ENCODE measurements at places on chromosomes 5 and 9. TPM values are rescaled to one million over a fixed set of nuclear protein-coding genes. Genes with fewer than 3 reads are reported as not detected.

DNA sequence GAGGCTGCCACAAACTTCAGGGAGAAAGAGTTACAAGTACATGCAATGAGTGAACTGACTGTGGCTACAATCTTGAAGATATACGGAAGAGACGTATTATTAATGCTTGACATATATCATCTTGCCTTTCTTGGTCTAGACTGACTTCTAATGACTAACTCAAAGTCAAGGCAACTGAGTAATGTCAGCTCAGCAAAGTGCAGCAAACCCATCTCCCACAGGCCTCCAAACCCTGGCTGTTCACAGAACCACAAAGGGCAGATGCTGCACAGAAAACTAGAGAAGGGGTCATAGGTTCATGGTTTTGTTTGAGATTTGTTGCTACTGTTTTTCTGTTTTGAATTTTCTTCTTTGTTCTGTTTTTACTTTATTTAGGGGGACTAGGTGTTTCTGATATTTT lies 21.0 kb downstream of the IL7R start:
- no peak for DNase-seq

DNA sequence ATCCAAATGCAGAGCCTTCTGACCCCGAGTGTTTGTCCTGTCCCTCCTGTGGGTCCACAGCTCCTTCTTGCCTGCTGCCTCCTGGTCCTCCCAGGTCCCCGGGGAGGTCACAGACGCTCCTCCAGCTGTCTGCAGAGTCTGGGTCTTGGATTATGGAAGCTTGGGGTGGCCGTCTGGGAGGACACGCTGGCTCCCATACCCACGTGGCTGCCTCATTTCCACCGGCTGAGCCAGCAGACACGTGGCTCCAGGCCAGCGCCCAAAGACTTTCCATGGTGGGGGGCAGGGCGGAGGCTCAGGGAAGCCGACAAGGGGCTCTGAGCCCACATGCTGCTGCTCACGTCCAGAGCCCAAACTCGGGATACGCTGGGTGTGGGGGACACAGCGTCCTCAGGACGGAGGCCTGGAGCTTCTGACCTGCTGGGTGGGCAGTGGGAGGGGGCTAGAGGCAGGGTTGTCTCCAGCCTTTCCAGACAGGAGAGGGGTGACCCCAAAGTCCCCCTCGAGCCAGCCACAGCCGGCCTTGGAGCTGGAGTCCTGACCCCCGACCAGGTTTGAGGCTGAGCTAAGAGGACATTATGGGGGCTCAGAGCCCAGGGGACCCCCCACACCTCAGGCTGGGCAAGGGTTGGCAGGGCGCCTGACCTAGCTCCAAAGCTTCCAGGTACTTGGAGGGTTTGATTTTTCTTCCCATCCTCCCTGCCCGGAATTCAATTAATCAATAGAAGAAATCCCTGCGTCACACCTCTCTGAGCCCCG lies 24.2 kb upstream of the RNU6ATAC start:
- peak; percentile 85 for DNase-seq

DNA sequence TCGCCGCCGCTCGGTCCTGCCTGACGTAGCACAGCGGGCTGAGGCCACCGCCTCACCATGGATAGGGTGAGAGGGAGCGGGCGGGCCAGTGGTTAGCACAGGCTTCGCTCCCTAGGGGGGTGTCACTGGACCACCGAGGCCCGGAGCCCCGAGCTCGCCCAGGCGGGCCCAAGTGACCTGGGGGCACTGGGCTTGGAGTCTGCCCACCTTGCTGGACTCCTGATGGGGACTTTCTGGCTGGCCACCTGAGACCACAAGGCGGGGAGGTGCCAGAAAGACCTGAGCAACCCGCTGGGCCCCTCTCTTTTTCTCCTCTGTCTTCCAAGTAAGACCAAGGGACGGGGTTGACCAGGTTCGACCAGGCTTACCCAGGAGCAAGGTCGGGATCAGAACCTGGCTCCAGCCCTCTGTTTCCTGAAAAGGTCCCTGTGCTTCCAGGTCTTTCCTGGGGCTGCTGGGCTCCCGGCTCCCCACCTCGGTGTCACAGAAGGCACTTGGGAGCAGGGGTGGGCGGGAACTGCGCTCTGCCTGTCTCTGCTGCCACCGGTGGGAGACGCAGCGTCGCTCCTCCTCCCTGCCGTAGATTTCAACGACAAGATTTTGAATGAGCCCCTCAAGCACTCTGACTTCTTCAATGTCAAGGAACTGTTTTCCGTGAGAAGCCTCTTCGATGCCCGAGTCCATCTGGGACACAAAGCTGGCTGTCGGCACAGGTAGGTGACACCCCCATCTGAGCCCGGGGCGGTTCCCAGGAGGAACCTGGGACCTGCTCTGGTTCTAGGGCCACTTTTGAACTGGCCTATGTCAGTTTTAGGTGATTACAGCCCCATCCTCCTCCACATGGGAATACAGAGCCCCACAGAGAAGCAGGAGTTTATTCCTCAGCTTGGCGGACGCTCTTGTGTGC lies 1.0 kb downstream of the MRPS2 start:
- no peak for DNase-seq

DNA sequence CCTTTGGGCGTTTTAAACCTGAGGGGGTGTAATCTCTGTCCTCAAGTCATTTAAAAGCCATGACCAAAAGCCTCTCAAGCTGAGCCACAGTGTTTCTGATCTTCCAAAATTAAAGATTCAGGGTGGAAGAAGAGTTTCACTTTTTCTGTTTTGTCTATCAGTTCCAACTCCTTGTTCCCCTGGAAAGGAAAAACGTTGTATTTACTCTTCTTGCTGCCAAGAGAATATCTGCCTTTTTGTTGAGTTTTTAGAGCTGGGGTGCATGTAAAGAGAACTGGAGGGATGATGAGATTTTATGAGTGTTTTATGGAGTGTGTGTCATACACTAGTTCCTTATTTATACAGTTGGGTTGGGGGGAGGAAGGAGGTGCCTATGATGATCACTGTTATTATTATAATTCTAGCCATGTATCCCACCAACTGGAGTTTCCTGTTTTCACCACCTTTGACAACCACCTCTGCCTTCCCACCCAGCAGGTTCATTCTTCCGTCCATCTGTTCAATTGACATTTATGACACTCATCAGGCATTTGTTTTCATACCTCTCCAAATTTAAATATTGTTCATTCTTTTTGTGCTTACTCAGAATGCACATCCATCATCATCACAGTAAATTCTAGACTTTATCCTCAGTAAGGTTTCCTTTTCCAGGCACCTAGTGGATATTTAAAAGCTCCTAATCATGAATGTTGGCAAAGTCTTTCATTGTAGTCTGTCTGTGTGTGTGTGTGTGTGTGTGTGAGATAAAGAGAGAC lies 97.9 kb upstream of the MPDZ start:
- no peak for DNase-seq

- no peak for DNase-seq
These were observed 98.9 kb downstream of the PIK3R1 start for GRCh38 chr5:68314465-68314864.

DNA sequence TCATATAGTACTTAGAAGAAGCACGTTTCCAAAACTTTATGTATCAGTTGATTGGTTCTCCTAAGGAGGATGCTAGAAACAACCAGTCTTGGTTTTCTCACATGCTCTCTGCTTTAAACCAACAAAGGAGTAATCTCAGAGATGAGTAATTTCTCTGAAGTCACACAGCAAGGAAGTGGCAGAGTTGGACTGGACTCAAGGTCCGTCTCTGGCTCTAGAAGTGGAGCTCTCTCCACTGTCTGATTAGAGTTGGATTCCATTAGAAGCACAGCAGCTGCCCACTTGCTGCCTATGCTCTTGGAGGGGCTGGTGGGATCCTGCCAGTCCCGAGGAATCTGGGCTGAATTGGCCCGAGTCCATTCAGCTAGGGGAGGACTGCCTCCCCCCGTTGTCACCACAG lies 21.0 kb downstream of the RALGPS1 start:
- no peak for DNase-seq

GRCh38 chr9:14170392-14170931 lies 143.5 kb downstream of the NFIB start:
- DNase-seq: no peak

DNA sequence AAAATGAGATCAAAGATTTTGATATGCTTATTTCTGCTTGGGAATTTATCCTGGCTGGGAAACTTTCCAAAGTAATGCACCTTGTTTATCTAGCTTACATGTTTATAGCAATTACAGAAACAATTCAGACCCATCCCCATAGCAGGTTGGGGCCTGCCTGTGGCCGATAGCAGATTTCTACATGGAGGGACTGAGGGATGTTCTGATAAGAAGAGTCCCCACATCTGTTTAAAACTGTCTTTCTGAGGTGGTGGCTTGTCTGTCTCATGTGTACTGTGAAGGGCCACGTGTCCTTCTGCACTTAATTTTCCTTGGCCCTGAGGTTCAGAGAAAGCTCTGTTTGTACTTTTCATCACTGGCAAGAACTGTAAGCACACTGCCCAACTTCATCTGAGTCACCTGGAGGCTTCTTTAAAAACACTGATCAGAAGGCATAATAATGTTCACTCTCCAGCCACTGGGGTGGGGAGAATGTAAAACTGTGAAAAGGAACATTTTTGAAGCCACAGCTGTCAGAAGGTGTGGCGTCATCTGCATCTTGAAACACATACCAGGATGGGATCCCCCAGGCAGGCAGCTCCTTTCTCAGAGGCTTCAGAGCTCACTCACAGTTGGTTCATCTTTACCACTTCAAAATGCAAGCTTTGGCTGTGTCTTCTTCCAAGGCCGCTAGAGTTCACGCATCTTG lies 80.3 kb downstream of the MAP1B start:
- no peak for DNase-seq

GRCh38 chr5:179803651-179804554 lies 2.8 kb downstream of the MGAT4B start:
- no peak for DNase-seq

GRCh38 chr5:71816307-71816706 lies 97.2 kb downstream of the CARTPT start:
- DNase-seq: no peak

DNA sequence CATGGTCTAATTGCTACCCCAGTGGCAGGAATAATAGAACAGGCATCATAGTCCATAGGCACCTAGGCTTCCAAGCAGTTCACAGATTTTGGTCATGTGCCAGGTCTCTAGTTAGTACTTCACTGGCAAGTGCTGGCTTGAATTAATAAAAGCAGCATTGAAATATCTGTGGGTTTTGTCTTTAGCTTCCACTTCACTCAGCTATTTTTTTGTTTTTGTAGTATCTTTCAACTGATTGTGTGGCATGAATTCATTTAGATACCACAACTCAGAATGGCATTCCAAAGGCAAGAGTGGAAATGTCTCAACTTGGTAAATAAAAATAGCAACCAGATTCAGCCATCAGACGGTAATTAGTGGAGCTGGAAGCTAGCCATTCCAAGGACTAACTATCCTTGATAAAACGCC lies 27.9 kb upstream of the ITGA2 start:
- DNase-seq: no peak

DNA sequence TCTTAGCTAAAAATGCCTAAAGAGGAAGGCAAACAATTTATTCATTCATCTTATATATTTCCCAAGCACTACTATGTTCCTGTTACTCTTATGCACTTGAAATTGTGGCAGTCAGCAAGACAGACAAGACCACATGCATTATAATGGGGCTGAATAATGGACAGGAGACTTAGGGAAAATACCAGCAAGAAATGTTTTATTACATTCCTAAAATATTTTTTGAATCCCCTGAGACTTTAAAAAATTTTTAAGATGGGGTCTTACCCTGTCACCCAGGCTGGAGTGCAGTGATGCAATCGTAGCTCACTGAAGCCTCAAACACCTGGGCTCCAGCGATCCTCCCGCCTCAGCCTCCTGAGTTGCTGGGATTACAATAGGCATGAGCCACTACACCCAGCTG lies 13.2 kb downstream of the ZCCHC9 start:
- DNase-seq: no peak

GRCh38 chr9:27628311-27628710 lies 55.0 kb upstream of the C9orf72 start:
- no peak for DNase-seq

GRCh38 chr5:8813180-8813579 lies 732.7 kb downstream of the SEMA5A start:
- DNase-seq: no peak

DNA sequence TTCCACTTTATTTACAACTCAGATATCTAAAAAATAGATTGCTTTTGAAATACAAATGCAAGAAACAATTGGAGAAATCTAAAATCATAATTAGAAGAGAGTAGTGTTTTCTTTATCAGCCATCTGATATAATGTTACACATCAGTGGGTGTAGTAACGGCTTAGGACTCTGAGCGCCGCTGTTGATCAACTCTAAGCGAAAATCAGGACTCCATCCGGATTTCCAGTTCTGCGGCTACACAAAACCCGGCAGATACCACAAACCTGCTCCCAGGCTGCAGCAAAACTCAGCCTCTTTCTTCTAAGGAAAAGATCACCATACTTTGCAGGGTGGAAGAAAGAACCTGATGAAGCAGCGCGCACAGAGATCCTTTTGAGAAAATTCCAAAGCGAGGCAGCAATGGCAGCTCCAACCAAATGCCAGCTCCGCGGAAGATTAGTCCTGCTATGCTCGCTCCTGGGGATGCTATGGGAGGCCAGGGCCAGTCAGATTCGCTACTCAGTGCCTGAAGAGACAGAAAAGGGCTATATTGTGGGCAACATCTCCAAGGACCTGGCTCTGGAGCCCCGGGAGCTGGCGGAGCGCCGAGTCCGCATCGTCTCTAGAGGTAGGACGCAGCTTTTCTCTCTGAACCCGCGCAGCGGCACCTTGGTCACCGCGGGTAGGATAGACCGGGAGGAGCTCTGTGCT lies at the start of gene PCDHGA9:
TSS of gene PCDHGA9 (plus strand) at position 226 of the 691 bp plus-strand sequence. CDS start at position 401, 175 bp downstream.
- no peak for DNase-seq

GRCh38 chr9:79222483-79222882 lies 349.3 kb upstream of the TLE4 start:
- DNase-seq: no peak

GRCh38 chr9:22008717-22009505 lies at the start of gene CDKN2B:
CDKN2B (minus strand) TSS chr9:22009305; CDS start chr9:22008953, 352 bp downstream.
- DNase-seq: peak; percentile 98

GRCh38 chr9:118395415-118395814 lies 691.2 kb downstream of the TLR4 start:
- DNase-seq: no peak

GRCh38 chr5:149901511-149901910 lies 43.1 kb downstream of the PDE6A start:
- no peak for DNase-seq

DNA sequence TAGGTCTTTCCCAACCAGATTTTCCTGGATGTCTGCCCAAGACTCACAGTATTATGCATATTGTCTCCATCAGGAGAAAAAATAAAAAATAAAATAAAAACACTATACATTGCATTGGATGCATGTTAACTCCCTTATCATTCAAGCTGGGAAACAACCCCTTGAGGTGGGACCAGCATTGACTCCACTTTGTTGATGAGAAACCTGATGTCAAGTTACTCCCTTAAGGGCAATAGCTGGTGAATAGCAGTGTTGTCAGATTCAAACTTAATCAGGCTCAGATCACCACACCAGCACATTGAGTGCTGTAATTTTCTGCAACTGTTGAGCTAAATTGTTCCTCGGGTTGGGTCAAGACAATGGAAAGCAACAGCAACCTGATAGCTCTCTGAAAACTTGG lies 264.0 kb upstream of the TRIM32 start:
- no peak for DNase-seq

- no peak for DNase-seq
These were observed 6.2 kb downstream of the PRDM12 start for GRCh38 chr9:130670644-130671043.

GRCh38 chr5:81326554-81326953 lies 25.2 kb downstream of the ZCCHC9 start:
- DNase-seq: no peak

SLC34A3 gene
- not detected for total RNA-seq

PTGER4 gene
- total RNA-seq: 0.96 TPM

SPATA31C1 gene
- not detected for total RNA-seq

HTR1A gene
- not detected for total RNA-seq

ADRA1B gene
- total RNA-seq: 12.0 TPM

TMEM252 gene
- not detected for total RNA-seq

ZNF366 gene
- 1.7 TPM for total RNA-seq

TXN gene
- 111 TPM for total RNA-seq

PSMB7 gene
- total RNA-seq: 86.0 TPM
